NCI-H446 (cell line): ENCODE measurements at places on chromosomes 7 and 10.
A peak's percentile ranks its signal among the peaks of the same experiment; 100 is the strongest.

- DNase-seq = no peak
Observed at GRCh38 chr10:20995123-20995987, 98.2 kb upstream of the NEBL start.

- peak; percentile 14 for DNase-seq
Observed at GRCh38 chr10:22550732-22551131, 163.6 kb downstream of the PIP4K2A start.

- DNase-seq = no peak
Observed at GRCh38 chr10:3264161-3264761, 91.7 kb upstream of the PITRM1 start.

DNA sequence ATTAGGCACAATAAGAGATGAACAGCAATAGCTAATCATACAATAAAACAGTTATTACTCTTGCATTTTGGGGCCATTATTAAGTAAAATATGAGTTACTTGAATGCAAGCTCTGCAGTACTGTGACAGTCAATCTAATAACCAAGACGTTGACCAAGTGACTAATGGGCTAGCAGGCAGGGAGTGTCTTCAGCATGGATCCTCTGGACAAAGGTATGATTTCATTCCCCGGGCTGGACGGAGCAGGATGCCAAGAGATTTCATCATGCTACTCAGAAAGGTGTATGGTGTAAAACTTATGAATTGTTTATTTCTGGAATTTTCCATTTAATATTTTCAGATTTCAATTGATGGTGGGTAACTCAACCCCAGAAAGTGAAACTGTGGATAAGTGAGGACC, 80.9 kb downstream of the SHH start:
- DNase-seq = no peak

- DNase-seq = no peak
Observed at GRCh38 chr10:56583316-56583715, 222.3 kb upstream of the ZWINT start.
